Mesenchymal stem cell (in vitro differentiated cells and primary cell): ENCODE measurements at places on chromosomes 4 and X.

DNA sequence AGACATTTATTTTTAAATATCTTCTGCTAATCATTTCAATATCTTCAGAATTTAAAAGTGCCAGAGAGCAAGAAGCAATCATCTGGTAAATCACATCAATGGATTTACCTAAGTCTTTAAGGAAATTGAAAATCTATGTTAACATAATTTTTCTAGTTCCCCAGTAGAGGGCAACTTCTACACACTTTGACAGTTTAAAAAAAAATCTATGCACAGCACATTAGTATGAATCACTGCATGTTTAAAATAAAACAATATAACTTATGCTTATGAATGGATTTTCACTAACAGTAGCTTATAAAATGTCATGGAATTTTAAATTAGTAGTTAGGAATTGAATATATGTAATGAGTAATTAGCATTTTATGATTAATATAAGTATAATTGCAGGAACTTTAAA lies 126.5 kb downstream of the REELD1 start:
- peak; percentile 38 for DNase-seq
- H3K27ac ChIP-seq, result no peak overlapping the region
- no peaks in the 10 kb centered on the region for H3K27me3 ChIP-seq
- H3K36me3 ChIP-seq, result no peaks in the 10 kb centered on the region
- H3K4me3 ChIP-seq, result no peak overlapping the region
- no peaks in the 10 kb centered on the region for H3K4me1 ChIP-seq

DNA sequence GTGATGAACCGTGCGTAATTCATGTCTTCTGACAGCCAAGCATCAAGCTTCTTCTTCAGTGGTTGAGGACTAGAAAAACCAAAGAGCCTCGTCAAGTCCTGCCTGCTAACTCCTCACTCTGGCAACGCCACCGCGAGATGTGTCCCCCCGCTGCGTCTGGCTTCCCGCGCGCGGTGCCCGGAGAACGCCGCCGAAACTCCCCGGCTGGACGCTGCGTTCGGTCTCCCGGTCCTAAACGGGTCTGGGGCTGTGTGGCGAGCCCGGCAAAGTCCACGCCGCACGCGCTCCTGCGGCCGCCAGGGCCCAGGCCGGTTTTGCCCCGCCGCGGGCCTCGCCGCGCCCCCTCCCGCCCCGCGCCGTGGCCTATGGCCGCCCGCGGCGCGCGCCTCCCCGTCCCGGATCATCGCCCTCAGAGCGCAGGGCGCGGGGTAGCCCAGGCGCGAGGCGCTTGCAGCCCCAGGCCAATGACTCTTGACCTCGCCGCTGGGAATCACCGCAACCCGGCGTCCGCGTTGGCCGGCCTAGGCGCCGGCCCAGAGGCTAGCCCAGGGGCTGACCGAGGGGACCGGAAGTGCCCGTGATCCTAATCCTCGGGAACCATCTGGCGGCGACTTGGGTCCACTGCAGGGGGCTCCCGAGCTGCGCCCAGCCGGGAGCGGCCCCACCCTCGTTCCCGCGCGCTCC lies at the start of gene AADAT:
AADAT (minus strand) TSS at position 289 of the 684 bp plus-strand sequence; CDS start at position 23, 266 bp downstream.
- peak; percentile 84 for DNase-seq
- peak within 1 kb of the TSS; percentile 54 for H3K27ac ChIP-seq
- H3K27me3 ChIP-seq, result no peaks in the 10 kb centered on the region
- peak within 1 kb of the TSS; percentile 95 for H3K4me3 ChIP-seq
- peaks cover 31% of the 10 kb centered on the region for H3K36me3 ChIP-seq

- H3K27ac ChIP-seq, result no peak overlapping the region
- no peaks in the 10 kb centered on the region for H3K27me3 ChIP-seq
- H3K36me3 ChIP-seq, result no peaks in the 10 kb centered on the region
- H3K4me1 ChIP-seq, result no peaks in the 10 kb centered on the region
- DNase-seq, result no peak
Observed at GRCh38 chr4:70670332-70671014, 4.2 kb upstream of the JCHAIN start.

- peak overlapping the region; percentile 92 for H3K27ac ChIP-seq
- no peak overlapping the region for H3K4me3 ChIP-seq
- H3K36me3 ChIP-seq, result no peaks in the 10 kb centered on the region
- no peaks in the 10 kb centered on the region for H3K27me3 ChIP-seq
- peak; percentile 46 for DNase-seq
- H3K4me1 ChIP-seq, result peaks cover 6% of the 10 kb centered on the region
Observed at GRCh38 chr4:106034220-106034619, 138.9 kb downstream of the NPNT start.

DNA sequence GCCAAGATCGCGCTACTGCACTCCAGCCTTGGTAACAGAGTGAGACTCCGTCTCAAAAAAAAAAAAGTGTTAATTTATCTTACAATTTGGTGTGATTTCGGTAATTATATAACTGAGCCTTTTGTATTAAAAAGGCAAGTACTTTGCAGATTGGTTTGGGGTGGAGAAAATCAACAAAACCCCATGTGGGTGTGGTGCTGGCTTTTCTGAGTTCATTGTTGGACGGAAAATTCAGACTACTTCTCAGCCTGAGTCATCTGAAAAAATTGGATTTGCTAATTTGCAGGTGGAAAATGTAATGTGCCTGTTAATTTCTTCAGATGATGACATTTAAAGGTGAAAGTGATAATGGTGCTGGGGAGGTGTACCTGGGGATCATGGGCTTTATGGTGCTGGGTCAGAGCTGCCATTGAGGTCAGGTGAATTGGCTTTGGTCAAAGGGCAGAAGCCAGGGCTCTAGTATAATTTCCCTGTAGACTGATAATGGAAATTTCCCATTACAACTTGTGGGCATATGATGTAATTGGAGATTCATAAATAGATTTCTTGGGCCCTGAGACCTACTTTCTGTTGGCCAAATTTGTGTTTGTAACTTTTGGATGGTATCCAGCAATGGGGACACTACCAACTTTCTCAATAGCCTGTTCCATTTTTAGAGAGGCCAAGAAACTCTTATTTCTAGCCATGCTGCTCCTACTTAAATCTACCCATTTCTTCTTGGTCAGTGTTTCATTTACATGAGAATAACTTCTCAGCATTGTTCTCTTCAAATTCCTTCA lies 74.3 kb upstream of the TEX13D start:
- no peak overlapping the region for H3K27ac ChIP-seq
- no peaks in the 10 kb centered on the region for H3K27me3 ChIP-seq
- no peak for DNase-seq
- no peaks in the 10 kb centered on the region for H3K4me1 ChIP-seq
- no peaks in the 10 kb centered on the region for H3K36me3 ChIP-seq

- no peak overlapping the region for H3K4me3 ChIP-seq
- H3K36me3 ChIP-seq, result no peaks in the 10 kb centered on the region
- H3K27ac ChIP-seq, result no peak overlapping the region
- DNase-seq, result no peak
- no peaks in the 10 kb centered on the region for H3K27me3 ChIP-seq
- H3K4me1 ChIP-seq, result no peaks in the 10 kb centered on the region
Observed at GRCh38 chr4:94931626-94932025, 173.9 kb downstream of the BMPR1B start.

DNA sequence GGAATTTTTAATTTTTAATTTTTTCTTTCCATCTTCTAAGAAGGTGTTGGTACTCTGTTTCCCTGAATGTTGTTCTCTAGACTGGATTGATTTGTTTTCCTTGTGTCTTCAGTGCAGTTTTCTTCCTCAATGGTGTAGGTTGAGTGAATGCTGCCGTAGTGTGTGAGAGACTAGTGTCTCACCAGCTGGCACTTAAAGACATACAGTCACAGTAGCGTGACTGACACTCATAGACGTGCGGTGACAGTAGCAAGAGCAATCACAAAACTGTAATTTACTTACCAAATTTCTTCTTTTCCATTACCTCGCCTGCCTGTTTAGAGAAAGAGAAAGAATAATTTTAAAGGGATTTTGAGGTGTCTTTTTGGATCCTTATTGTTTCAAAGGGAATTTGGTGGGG lies 21.4 kb upstream of the PGM2 start:
- no peaks in the 10 kb centered on the region for H3K27me3 ChIP-seq
- no peak overlapping the region for H3K27ac ChIP-seq
- no peak overlapping the region for H3K4me3 ChIP-seq
- no peak for DNase-seq

DNA sequence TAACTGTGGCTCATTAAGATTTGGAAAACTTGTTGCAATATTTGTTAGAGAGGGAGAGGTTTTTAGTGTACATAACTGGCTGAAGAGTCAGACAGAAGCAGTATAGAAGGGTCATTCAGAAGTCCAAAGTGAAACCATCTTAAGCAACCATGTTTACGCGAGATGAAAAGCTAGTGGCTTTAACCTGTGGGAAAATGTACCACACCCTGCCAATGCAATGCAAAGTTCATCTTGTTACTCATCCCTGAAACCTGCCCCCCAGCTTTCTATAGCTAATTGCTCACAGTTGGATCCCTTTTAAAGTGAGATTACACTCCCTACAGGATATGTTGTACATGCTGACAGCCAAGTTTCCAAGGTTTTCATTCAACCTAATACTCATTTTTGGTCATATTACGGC lies 96.7 kb upstream of the RAPGEF2 start:
- DNase-seq, result peak; percentile 52
- H3K27me3 ChIP-seq, result no peaks in the 10 kb centered on the region
- no peak overlapping the region for H3K4me3 ChIP-seq
- no peaks in the 10 kb centered on the region for H3K36me3 ChIP-seq

- DNase-seq, result peak; percentile 95
- H3K4me3 ChIP-seq, result no peak overlapping the region
- no peak overlapping the region for H3K27ac ChIP-seq
- no peaks in the 10 kb centered on the region for H3K36me3 ChIP-seq
- H3K27me3 ChIP-seq, result peaks cover 3% of the 10 kb centered on the region
- no peaks in the 10 kb centered on the region for H3K4me1 ChIP-seq
Observed at GRCh38 chr4:40763228-40763716, 13.5 kb downstream of the NSUN7 start.
